ENCODE measurements at places on chromosomes 2 and 18.

- no peak for DNase-seq
Measured at GRCh38 chr2:237352279-237352845, 61.6 kb downstream of the COL6A3 start.

DNA sequence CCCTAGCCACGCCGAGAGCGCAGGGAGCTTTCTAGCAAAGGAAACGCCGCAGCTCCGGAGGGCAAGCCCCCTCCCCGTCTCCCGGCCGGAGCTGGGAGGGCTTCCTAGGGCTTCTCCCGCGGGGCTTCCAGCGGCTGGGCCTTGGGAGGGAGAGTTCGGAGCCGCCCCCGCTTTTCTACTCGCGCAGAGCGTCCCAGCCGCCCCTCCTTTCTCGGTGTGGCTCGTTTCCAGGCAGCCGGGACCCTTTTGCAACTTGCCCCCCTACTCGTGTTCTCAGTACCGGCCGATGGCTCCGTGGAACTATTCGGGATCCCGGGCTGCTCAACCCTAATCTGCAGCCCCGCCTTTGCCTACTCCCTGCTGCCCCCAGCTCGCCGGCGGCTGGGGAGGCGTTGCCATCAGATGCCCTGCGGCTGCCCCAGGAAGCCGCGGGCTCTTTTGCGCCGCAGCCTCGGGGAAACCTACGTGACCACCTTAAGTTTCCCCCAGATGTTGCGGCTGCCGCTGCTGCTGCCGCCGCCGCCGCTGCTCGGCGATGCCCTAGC is 1.5 kb upstream of the NR4A2 start:
- no peak for DNase-seq

DNA sequence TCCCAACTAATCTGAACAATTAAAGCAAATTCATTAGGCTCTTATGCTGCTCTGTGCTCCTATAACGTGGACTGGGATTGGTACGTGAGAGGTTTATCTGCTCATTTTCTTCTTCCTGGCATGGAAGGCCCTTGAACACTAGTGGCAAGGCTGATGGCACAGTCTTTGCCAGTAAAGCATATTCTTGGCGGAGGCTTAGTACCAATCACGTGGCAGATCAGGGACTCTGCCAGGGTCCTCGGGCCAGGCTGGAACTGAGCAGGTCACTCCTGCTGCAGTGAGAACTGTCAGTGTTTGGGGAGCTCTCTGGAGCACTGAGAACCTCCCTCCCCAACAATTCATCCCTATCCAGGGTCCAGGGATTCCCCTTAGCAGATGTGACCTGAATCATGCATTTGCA is 3.7 kb upstream of the ALPK2 start:
- no peak for DNase-seq

GRCh38 chr2:207505728-207506127 is 24.0 kb upstream of the CREB1 start:
- no peak for DNase-seq

DNA sequence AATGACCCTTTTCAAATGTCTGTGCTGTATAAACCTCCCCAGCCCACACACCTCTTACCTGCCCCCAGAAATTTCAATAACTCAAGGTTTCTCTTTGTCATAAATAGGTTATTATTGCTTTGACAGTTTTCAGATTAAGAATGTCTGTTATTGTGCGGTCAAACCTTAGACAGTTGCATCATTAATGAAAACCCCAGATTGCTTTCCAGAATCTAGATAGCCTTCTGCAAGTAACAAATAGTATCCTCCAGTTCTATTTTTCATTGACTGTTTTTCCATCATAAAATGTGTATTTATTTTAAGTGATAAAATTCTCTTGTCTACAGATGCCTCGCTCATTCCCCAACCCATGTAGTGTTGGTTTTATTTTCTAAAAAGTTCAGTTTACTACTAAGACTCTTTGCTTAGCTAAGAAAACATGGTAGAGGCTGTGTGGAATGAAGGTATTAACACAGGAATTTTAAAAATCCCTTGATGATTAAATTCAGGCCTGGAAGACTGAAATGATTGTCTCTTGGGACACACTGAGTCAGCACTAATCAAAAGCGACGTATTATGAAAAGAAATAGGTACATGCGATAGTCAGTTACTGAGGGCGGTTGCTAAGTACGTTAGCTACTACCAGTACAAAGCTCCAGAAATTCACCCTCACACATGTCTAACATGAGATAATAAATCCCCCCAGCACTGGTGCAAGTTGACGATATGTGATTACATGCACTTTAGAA is 38.4 kb upstream of the ITGAV start:
- DNase-seq: no peak

- no peak for DNase-seq
Measured at GRCh38 chr18:59416818-59417217, 57.8 kb upstream of the LMAN1 start.

DNA sequence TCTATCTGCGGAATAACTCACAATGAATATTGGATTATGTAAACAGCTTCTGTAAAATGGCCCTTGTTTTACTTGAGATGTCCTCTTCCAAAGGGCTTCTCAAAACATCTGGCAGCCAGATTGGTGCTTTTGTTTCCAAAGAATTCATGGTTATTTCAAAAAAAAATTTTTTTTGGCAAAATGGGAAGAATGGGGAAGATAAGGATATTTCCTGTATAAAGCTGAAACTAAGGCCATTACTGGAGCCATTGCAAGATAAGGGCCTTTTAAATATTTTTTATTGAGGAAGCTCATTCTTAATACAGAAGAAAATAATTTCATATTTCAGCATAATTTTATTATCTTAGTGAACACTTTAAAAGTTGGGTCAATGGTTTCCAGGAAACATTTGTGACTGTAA is 259.1 kb downstream of the GALNT13 start:
- no peak for DNase-seq

DNA sequence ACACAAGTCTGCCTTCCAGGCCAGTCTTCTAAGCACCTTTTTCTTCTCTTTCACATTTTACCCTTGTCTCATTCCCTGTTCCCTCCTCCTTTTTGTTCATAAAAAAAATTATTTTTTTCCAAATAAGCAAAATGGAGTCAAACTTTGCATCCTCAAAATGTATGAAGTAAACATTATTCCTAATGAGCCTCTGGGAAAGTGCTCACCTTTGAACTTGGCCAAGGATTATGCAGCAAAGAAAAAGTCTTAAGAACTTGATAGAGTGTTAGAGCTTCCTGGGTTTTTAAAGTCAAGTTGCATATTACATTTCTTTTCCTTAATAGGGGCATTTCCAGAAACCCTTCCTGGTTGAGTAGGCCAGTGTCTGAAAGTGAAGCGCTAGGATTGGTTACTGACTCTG is 31.6 kb downstream of the EPAS1 start:
- no peak for DNase-seq

DNA sequence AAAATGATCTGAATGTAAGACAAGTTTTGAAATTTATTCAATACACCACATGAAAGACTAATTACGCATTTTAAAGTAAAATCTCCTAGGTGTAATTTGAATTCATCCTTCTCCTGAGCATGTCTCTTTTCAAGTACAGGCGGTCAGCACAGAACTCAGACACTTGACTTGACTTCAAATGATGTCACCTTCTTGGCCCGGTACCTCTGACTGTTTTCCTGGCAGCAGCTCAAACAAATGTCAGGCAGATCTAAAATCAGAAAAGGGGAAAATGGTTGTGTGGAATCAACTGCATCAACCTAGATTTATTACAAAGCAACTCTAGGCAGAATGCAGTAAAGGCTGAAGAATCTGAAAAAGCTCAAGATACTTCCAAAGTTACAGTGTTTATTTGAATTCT is 11.4 kb upstream of the PROKR1 start:
- no peak for DNase-seq

DNA sequence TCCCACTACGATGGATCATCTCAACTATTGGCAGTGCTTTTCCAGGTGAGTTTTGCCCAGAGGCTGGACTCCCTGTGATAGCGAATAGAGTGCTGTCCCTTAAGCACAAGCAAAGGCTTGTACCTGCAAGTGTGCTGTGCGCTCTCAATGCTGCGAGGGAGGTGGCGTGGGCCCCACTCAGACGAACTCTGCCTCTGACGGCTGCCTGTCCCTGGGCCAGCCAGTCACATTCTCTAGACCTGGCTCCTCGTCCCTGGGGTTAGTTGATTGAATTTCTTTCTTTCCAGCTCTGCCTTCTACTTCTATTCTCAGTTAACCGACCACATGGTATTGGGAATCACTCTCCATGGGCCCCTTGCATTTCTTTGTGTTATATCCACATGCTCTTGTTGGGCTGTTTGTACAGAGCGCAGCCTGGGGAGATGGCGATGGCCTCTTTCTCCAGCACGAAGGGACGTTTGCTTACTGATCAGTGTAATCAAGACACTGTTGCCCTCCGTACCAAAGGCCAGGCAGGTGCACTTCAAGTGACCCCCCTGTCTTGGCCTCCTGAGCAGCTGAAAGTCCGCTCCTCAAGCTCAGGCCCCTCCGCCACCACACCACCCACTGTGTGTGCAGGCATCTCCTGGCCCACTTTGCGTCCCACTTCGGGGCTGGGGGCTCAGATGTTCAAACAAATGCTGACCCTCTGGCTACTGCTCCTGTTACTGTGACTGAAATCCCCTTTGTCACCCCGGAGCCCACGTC is 151.3 kb downstream of the ZNF236 start:
- no peak for DNase-seq

DNA sequence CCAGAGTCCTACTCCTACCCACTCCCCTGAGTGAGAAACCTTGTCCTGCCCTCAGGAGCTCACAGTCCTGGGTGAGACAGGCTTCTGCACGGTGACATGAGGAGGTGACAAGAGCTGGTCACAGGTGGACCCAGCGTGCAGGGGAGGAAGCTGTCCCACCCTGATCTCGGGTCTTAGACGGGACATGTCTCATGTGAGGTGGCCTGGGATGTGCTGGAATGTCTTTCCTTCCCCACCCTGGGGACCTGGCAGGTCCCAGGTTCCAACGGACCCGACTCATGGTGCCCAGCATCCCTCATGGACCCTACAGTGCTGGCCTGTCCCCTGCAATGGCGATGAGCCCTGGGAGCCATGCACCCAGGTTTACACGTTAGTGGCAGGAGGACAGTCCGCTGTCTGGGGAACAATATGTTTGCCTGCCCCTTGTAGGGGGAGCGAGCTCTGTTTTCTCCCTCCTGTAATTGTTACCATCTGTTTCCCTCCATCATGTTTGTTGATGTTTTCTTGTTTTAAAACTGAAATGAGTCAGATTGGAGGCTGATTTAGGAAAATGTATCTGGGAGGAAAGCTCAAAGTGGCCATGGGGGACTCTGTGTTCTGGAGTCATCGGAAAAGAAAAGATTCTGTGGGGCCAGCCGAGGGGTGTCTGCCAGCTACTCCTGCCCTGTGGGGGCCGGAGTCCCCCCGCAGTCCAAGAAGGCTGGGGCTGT is 238.1 kb downstream of the KLHL29 start:
- no peak for DNase-seq

DNA sequence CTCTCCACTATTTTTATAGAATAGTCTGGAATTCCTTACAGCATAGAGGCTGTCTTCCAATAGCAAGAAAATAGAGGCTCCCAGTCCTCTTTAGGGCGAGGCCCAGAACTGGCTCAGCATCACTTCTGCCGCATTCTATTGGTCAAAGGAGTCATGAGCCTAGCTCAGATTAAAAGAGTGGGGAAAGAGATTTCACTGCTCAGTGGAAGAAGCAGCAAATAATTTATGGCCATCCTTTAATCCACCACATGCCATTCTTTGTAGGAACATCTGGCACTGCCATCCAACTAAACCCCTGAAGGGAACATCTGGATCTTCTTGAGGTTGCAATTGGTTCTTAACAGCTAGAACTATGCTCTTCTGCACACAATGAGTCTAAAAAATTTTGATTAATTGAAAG is 43.4 kb upstream of the NEUROD1 start:
- DNase-seq: no peak

GRCh38 chr2:52289741-52290140 is 1257.8 kb upstream of the NRXN1 start:
- no peak for DNase-seq

GRCh38 chr2:235848055-235848454 is 320.1 kb downstream of the GBX2 start:
- no peak for DNase-seq

GRCh38 chr2:63875131-63875527 is 33.4 kb downstream of the UGP2 start:
- DNase-seq: no peak

- no peak for DNase-seq
Measured at GRCh38 chr18:3451989-3452749, 2.2 kb downstream of the TGIF1 start.

DNA sequence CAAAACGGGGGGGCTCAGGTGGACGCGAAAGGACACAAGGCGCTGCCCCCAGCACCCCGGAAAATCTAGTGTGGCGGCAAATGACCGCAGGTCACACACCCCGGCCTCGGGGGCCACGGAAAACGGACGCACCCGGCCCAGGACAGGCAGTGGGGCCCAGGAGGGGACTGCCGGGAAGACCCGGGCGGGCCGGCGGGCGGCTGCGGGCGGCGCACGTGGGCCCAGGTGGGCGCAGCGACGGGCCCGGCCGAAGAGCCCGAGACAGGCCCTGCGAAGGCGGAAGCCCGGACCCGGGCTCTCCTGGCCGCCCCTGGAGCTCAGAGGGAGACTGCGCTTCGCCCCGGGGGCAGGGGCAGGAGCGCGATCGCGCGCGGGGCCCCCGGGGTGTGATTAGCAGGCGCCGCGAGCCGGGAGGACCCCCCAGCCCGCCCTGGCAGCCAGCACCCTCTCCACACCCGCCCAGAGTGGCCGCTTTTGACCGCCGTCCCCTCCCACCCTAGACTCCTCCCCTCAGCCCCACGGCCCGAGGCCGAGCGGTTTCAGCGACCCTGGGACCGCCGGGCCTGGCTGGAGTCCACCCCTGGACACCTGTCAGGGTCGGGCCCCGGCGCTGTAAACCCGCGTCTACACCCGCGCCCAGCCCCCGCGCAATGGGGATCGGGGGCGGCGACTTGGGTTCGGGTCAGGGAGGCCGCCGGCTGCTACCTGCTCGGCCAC is 773 bp downstream of the MBP start:
- DNase-seq: no peak

DNA sequence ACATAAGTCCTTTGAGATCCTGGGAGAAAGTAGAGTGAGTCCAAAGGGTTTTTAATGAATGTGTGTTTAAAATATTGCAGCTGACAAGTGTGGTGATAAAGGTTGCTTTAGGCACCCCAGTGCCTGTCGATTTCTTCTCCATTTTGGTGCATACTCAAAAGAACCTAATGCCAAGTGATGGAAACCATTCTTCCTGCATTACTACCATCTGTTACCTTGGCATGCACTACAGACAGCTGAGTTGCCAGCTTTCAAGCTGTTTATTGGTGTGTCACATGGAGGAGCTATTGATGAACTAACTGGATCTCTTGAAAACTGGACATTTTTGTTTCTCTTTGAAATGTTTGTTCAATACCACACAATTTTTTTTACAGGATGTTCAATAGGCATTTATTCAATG is 350.0 kb downstream of the AKAIN1 start:
- no peak for DNase-seq

DNA sequence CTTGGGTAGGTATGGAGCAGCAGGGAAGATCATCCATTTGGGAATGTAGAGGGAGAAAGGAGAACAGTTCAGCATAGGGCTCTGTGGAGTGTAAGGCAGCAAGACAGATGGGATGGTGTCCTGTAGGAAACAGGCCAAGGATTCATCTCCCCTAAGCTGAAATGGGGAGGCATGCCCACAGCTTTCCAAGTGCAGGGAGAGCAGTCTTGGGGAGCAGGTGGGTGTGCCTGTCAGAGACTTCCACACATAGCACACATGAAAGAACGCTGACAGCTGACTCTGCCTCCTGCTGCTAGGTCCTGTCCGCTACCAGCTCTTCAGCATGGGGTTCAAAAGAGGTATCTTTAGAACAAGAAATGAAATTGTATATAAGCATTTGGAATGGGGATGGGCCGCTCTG is 9.0 kb downstream of the SETBP1 start:
- no peak for DNase-seq

GRCh38 chr2:55057474-55057873 is 7.2 kb upstream of the RTN4 start:
- DNase-seq: no peak

GRCh38 chr2:208906330-208906729 is 499.7 kb downstream of the PTH2R start:
- no peak for DNase-seq
